ENCODE measurements at places on chromosomes 3 and 15.

GRCh38 chr3:58044691-58045483 is 36.7 kb downstream of the FLNB start:
- DNase-seq: no peak

- no peak for DNase-seq
These were observed 77.0 kb upstream of the STAC start for GRCh38 chr3:36303286-36303685.

GRCh38 chr3:94561094-94561493 is 498.2 kb downstream of the NSUN3 start:
- DNase-seq: no peak

GRCh38 chr3:67472674-67473201 is 181.7 kb downstream of the SUCLG2 start:
- DNase-seq: no peak

DNA sequence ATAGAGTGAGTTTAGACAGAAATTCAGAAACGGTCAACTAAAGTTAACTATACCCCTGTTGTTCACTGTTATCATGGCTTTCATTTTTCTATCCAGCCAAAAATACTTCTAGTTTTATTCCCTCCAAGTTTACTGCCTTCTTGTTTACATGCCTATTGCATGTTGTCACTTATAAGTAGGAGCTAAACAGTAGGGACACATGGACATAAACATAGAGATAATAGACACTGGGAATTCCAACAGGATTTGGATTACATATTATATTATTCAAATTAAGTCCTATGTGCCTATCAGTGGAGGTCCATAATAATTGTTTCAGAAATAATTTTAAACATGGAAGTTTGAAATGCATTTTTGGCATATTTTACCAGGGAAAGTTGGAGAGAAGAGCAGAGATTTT is 269.1 kb upstream of the ZNF717 start:
- DNase-seq: no peak

DNA sequence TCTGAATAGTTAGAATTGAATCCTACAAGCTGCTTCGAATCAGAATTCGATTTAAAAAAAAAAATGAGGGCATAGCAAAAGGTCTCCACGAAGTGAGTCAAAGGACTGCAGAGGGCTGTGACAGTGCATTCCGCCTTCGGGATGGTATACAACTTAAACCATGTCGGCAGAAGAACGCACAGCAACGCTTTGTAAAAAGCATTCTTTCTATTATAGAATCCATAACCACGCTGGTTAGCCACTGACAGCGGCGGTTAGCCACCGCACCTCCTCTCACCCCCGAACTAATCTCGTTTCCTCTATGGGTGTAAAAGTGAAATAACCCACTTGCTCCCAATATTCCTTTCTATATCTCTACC is 664 bp upstream of the PIK3CA start:
- DNase-seq: no peak

- no peak for DNase-seq
These were observed 244.0 kb downstream of the KLF13 start for GRCh38 chr15:31570591-31570990.

DNA sequence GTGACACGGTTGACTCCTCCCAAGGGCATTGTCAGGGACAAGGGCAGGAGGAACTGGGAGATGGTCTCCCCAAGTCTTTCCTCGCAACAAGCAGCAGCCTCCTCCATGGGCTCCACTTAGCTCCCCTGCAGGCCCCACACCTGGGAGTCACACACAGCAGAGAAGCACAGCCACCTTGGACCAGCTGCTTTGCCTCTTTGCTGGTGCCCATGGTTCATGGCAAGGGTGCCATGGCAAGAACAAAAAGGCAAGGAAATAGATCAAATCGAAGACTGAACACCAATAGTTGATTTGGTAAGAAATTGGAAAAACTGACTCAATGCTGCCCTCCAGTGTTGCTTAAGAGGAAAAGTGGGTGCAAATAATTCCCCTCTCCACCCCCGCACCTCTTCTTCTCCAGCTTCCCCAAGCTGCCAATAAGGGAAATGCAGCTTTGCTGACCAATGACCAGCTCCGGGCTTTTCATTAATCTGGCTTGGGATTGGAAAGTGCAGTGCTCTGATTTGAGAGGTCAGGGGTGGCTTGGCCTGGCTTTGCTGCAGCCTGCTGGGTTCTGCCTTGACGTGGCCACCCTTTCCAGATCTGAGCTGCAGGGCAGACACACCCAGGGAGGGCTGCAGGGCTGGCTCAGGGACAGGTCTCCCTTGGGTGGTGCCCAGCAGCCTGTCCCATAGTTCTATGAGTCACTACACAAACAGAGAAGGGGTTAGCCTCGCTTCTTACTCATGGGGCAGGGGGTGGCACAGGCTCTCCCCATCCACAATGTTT is 162.0 kb downstream of the KLF13 start:
- DNase-seq: peak; percentile 78

- no peak for DNase-seq
These were observed 41.7 kb downstream of the GPR176 start for GRCh38 chr15:39878406-39878785.

DNA sequence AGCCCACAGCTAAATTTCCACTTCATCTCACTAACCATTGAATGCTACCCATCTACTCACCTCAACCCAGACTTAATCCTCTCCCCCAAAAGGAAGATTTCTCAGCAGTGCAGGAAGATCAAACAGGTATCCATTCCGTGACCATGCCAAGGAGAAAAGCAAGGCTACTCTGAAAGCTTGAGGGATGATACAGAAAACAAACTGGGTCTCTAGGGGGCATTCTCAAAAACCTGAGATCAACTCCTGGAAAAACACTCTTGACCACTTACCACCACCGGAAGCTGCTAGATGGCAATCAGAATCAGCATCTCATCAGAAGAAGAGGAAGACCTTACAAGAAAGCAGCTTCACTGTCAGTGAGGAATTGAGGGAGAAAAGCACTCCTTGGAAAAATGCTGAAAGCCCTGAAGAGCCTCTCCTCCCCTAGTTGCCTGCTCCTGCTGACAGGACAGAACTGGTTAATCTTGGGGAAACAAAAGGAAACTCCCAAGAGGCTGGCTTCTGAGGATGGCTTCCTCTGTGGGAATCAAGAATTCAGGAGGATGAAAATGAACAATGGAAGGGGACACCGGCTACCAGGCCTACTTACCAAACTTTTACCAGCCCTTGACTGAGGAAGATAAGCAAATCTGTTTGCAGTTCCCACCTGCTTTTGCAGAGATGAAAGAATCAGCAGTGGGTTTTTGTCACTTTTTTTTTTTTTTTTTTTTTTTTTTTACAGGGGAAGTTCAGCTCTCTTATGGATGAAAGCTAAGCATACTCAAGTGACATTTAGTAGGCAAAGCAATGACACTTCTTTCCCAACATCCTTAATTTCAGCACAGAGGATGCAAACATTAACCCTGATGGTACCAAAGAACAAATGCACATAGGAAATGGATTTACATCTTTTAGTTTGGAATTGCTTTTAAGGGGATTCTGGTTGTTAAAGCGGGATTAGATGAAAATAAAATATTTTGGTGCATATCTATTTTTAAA is at the start of gene ATP8B4:
Gene ATP8B4 (minus strand): TSS at position 171 of the 978 bp plus-strand sequence. CDS start 12,267 bp downstream, outside the sequence.
- no peak for DNase-seq

DNA sequence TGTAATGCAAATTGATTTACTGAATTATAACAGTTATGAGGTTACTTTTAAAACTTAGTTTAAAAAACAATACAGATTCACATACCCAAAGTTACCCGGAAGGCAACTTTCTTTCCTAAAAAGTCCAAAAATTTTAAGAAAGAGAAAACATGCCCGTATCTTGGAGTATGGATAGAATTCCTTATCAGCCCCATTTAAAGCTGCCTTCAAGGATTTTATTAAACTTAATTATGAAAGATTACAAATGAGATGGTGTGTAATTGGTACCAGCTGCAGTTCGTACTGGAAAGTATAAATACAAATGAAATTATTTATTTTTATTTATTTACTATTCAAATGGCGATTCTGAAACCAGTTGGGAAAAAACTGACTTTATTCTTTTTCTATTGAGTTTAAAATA is 39.4 kb downstream of the SATB1 start:
- no peak for DNase-seq

- no peak for DNase-seq
These were observed at the start of gene KY for GRCh38 chr3:134650431-134651346. Gene KY (minus strand): TSS chr3:134651022. CDS start chr3:134650960, 62 bp downstream.

- DNase-seq: no peak
These were observed 214.5 kb upstream of the HES1 start for GRCh38 chr3:193921465-193921864.

- DNase-seq: no peak
These were observed 362.3 kb downstream of the NR2F2 start for GRCh38 chr15:96692826-96693225.

- DNase-seq: no peak
These were observed 154.1 kb upstream of the CBLB start for GRCh38 chr3:106022913-106023312.

DNA sequence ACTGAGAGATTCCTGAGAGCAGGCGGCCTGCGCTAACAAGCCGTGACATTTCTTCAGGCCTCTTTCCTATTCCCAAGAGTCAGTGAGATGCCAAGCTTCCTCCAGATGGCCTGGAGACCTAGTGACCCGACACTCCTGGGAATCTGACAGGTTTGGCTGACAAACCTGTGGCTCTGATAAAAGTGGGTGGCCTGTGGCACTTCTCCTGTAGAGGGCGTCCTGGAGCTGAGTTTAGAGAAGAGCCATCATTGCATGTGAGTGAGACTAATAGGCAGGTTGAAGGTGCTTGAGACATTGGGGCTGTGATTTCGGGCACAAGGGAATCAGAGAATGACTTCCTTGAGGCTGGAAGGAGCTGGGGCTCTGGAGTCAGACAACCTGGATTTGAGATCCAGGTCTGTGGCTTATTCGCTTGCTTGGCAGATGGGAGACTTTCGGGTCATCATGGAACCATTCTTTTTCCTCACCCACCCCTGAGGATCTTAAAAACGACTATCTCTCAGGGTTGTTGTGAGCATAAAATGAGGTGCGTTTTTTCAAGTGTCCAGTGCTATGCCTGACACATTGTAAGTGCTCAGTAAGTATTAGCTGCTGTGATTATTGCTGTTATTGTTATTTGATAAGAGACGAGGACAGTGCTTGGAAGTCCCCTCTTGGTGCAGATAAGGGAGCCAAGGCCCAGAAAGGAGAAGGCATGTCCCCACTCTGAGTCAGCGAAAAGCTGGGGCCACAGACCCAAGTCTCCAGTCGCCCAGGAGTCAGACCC is 77.2 kb downstream of the SCN10A start:
- peak; percentile 76 for DNase-seq
